ENCODE measurements at places on chromosomes 7 and 10. TPM values are rescaled to one million over a fixed set of nuclear protein-coding genes. Genes with fewer than 3 reads are reported as not detected.

SPDYE5 gene
- total RNA-seq, result not detected

ATP6V0E2 gene
- total RNA-seq, result 142 TPM

METTL27 gene
- total RNA-seq, result 2.0 TPM

DNA sequence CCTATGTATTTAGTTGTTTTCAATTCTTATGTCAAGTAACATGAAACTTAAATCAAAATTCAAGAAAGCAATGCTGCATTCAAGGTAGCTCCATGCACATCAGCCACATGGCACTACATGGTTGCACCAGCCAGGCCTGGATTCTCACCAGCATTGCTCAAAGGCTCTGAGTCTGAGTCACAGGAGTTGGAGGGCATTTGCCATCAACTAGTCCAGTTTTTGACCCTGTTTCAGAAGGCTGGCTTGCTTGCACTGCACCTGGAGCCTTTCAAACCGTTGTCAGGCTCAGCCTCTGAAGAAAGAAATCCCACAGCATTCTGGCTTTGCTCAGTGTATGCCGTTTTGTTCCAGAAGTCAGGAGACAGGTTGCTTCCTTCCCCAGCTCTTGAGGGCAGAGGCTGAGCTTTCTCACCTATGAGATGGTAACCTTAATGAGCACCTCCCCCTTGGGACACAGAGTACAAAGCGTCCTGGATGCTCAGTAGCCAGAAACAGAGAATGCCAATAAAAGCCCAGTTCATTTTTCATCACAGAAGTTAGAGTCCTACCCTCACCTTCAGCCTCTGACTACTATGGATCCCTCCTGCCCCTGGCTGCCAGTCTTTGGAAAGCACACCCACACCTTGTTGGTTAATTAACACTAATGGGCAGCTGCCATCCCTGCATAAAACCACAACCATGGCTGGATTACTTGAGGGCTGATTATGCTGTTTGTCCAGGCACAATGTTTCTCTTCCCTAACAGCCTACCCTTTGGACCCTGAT, 288.4 kb upstream of the LRRTM3 start:
- DNase-seq, result no peak

- peak; percentile 89 for DNase-seq
Observed at GRCh38 chr10:112304267-112304859, 21.2 kb downstream of the TECTB start.

GRCh38 chr10:108385963-108386362, 1221.5 kb upstream of the SORCS1 start:
- no peak for DNase-seq

GRCh38 chr7:130929896-130930659, 196.1 kb upstream of the KLF14 start:
- no peak for DNase-seq

DNA sequence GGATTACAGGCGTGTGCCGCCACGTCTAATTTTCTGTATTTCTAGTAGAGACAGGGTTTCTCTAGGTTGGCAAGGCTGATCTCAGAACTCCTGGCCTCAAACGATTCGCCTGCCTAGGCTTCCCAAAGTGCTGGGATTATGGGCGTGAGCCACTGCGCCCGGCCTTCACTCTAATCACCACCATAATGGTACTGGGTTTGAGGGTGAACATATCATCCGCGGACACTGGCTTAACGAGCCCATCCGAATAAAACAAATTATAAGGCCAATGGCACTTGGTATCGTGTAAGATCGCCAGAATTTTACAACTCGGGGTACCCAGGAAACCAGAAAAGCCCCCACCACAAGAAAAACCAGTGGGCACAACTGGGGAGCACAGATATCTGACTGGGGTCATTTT, 580 bp downstream of the FAM200A start:
- DNase-seq, result no peak
